ENCODE measurements at places on chromosomes 3 and 15.

DNA sequence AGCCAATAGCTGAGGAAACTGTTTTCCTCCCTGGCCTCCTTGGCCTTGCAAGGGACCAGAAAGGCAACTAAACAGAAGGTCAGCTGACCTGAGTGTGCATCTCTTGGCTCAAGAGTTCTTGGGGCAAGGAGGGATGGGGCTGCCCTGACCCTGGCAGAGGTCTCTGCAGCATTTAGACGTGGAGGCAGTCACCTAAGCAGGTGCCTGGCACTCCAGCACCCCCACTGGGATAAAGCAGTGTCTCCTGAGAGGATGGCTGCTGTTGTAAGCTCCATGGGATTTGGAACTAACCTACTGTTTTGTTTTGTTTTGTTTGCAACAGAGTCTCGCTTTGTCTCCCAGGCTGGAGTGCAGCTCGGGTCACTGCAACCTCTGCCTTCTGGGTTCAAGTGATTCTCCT, 185.2 kb downstream of the TBC1D2B start:
- no peak for DNase-seq

- no peak for DNase-seq
Observed at GRCh38 chr3:130576375-130577266, 59.6 kb downstream of the COL6A6 start.

DNA sequence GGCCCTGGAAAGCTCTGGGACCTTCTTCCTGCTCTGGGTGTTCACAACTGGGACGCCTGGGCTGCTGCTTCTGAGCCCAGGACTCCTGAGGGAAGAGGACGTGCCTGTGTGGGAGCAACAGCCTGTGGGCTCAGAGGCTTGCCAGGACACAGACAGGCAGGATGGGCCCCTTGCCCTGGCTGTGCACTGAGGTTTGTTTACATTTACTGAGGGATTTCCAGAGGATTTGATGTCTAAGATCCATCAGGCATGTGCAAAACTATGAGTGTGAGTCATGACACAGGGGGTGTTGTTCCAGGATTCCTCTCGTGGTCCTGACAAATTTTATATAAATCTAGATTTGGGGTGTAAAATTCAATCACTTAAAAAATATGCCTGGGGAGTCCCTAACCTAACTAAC, 10.6 kb downstream of the CCR9 start:
- no peak for DNase-seq

DNA sequence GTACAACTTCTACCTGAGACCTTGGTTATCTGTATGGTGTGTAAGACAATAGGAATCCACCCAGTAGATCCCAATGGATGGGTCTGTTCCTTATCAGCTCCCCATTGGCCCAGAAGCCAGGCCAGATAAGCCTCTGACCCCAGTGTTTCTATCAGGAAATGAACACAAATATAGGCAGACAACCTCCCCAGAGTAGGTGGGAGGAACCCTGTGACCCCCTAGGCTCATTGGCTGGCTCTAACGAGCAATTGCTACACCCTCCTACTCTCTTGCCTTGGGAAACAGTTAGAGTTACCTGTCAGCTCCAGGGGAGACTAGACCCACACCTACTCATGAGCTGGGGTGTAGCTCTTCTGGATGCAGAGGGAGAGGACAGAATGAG, 299.9 kb downstream of the UACA start:
- DNase-seq, result no peak

GRCh38 chr15:65908876-65909275, 39.6 kb downstream of the RAB11A start:
- no peak for DNase-seq

DNA sequence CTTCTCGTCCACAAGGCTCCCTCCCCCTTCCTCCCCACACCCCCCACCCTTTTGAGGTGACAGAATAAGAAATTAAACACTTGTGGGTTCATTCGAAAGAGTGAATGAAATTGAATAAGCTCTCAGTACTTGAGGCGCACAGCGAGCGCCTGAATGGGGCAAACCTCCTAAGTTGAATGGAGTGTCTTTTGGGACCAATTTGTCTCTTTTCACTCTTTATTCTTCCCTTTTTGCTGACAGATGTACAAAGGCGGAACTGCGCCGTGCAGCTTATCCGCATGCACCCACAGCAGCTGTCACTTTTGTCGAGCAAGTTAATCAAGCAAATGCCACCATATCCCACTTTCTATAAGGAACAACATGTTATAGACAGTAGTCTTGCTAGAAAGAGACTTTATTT, 47.9 kb upstream of the FEZF2 start:
- DNase-seq, result no peak

DNA sequence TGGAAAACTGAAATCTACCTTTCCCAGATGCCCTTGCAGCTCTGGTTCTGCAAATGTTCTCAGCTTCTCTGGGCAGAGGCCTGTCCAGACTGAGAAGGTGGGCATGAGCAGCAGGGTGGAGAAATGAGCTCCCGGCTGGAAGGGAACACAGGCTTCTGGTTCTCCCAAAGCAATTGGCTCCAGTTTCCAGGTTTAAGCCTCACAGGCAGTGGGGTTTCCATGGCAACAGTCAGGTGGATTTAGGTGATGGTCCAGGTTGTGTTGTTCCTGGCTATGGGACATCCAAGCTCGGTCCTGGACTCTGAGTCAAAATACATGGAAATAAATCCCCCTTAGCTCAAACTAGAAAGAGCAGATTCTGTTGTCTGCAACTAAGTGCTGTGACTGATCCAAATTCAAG, 94.6 kb upstream of the IQSEC1 start:
- DNase-seq, result no peak

DNA sequence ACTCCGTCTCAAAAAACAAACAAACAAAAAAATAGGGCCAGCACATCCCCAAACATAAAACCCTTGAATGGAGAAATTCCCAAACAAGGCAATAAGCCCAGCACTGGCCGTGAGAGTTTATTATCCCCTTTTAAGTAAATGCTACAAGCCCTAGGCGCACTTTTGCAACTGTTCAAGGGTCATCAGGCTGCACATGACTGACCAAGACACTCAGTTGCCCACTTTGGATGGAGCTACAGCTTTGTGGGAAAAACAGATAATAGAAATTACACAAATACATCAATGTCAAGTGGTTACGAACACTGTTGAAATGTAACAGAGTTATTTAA, 33.7 kb upstream of the ZNF445 start:
- DNase-seq, result no peak

- DNase-seq, result no peak
Observed at GRCh38 chr3:157460253-157460652, 23.6 kb downstream of the PTX3 start.

DNA sequence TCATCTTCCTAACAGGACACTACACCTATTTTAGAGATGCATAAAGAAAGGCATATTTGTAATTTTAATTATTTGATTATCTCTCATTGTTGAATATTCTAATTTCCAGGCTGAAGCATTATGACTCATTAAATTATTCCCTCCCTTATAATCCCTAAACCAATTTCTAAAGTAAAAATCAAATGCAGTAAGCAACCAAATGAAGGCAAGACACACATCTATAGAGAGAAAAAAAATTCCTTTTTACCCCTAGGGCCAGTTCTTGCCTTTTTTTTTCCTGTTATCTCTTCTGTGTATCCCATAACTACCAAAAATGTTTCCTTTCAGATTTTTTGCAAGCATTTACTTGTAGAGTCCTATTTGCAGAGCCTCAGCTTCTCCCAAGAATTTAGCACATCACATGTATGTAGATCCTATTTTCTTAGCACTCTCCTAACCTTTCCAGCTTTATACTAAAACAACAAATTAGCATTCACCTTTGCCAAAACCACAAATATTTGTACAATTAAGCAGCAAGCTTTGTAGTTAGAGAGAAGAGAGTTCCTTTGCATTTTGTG, 177.9 kb downstream of the SATB1 start:
- no peak for DNase-seq

DNA sequence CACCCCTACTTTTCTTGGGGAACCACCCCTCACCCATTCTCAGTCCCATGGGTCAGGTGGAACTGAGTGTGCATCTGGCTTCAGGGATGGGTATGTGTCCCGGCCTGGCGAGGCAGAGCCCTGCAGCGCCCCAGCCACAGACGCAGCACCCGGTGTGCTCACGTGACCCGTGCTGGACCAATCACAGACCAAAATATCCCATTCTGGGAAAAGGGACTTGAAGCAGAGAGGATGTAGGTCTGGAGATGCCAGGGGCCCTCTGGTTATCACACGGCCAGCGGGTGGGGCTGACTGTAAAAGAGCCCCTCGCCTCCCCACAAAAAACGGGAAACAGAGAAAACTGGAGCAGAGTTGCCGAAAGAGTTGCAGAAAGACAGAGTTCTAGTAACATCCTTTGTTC, 138.0 kb upstream of the RAD18 start:
- no peak for DNase-seq

- no peak for DNase-seq
Observed at GRCh38 chr15:65996901-65997300, 127.6 kb downstream of the RAB11A start.

DNA sequence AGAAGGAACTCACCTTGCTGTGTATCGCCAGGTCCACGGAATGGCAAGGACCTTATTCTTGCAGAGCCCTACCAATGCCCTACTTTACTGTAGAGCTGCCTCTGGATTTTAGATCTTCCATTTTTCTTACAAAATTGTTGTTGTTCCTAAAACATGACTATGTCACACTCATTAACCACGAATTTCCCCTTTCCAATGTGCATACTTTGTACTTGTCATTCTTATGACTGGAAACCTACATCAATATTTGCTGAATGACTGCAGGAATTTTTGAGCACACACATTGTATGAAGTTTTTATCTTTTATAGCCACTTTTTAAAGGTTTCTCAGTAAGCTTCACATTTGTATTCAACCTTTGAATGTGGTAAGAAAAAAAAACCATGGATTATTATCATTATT, 35.9 kb upstream of the CMSS1 start:
- DNase-seq, result no peak

DNA sequence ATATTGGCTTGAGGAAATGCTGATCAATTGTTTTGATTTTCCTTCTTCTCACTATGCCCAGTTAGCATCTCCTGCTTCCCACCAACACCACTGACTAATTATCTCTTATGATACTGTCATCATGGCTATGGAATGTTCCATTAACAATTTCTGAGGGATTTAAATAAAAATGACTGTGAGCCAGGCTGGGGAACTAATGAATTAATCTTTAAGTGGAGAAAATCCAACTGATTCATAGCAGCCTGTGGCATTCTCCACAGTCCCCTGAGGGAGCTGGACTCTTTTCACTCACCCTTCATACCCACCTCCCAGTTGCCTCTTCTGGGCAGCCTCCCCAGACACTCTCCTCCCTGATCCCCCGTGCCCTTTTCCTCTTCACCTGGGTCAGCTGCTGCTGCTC, 353.6 kb downstream of the CLSTN2 start:
- no peak for DNase-seq

DNA sequence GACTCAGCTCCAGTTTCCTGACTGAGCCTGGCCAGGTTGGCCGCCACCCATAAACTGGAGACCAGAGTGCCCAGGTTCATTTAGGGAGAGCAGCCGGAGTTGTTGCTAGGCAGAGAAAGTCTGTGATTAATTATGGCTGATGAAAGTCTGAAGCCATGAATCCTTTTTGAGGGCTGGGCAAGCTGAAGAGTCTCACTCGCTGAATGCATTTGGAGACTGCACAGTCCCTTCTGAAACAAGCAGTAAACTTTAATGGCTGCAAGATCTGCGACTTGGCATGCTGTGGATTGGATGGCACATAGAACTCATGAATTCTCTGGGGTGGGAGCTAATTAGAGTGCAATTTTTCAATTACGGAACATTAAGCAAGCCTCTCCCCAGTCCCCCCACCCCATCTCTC, 282.1 kb downstream of the RPLP1 start:
- no peak for DNase-seq

GRCh38 chr3:9151240-9151639, 98.2 kb downstream of the SRGAP3 start:
- no peak for DNase-seq

GRCh38 chr3:153165261-153165681, 3.2 kb downstream of the RAP2B start:
- no peak for DNase-seq

DNA sequence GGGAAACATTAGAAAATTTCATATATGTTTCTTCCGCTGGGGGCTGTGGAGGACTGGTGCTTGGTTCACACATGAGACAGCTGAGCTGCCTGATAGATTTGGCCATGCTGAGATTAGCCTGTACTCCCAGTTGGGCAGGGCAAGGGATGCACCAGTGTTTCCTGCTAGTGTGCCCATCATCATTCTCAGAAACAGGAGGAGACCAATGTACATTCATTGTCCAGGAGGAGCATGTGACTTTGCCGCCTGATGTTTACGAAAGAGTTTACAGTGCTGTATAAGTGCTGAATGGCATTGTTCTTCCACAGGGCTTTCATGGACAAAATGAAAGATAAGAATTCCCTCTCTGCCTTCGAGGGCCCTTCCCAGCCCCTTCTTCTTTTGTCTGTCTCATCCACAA, 311.1 kb upstream of the THBS1 start:
- DNase-seq, result no peak

DNA sequence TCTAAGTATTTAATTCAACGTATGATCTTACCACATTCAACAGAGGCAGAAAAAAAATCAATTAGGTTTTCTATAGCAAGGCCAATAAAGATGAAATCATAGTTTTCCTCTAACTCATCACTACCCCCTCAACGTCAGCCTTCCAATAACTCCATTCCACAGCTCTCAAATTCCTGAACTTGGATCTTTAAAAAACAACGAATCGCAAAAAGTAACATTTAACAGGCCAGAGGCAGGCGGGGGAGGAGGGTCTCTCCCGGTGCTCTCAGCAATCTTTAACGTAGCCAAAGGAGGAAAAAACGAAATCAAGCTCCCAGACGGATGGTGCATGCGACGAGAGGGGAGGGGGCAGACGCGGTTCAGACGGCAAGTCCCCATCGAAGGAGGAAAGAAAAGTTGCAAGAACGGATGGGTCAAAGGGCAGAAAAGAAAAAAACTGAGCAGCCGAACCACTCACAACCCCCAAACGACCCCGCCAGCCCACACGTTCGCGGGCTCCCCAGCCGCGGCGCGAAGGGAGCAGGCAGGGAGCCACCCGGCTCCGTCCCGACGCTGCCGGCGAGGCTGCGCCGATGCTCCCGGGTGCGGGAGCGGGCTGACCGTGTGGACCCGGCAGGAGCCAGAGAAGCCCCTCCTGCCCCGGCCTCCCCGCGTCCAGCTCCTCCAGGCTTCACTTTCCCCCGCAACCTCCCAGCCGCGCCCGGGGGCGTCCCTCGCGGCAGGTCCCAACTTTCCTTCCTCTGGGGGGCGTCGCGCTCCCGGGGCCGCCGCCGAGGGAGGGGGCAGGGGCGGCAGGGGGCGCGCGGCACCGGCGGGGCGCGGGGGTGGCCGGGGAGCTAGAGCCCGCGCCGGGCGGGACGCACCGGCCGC, 703 bp downstream of the PEAK1 start:
- peak; percentile 5 for DNase-seq

GRCh38 chr3:36416599-36416998, 36.3 kb downstream of the STAC start:
- DNase-seq, result no peak

DNA sequence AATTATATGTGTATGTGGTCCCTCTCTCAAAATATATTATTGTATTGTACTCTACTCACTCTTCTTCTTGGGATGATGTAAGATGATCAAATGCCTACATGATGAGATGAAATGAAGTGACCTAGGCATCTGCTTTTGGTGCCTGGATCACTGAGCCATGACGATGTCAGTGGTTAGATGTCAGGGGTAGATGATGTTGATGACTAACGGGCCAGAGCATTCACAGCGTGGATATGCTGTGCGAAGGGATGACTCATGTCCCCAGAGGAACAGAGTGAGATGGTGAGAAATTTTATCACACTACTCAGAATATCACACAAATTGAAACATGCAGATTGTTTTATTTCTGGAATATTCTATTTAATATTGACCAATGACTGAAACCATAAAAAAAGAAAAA, 233.9 kb upstream of the CADM2 start:
- peak; percentile 10 for DNase-seq
